KG1 (cell line): ENCODE measurements at places on chromosomes 3 and 15.

DNA sequence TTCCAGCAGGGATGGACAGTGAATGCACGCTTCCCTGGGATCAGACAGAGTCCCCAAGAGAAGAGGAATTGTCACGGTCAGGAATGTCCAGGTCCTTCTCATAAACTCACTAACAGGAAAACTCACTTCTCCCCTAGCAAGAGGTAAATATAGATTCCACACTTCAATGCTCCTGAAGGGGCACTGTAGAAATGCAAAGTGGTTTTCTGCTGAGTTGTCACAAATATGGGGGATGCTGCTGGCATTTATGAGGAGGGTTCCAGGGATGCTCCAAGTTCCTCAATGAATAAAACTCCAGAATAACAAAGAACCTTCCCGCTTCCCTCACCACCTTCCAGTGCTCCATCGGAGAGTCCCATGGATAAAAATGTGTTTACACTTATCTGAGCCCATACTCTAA lies 423.4 kb downstream of the MAGI1 start:
- DNase-seq: no peak

DNA sequence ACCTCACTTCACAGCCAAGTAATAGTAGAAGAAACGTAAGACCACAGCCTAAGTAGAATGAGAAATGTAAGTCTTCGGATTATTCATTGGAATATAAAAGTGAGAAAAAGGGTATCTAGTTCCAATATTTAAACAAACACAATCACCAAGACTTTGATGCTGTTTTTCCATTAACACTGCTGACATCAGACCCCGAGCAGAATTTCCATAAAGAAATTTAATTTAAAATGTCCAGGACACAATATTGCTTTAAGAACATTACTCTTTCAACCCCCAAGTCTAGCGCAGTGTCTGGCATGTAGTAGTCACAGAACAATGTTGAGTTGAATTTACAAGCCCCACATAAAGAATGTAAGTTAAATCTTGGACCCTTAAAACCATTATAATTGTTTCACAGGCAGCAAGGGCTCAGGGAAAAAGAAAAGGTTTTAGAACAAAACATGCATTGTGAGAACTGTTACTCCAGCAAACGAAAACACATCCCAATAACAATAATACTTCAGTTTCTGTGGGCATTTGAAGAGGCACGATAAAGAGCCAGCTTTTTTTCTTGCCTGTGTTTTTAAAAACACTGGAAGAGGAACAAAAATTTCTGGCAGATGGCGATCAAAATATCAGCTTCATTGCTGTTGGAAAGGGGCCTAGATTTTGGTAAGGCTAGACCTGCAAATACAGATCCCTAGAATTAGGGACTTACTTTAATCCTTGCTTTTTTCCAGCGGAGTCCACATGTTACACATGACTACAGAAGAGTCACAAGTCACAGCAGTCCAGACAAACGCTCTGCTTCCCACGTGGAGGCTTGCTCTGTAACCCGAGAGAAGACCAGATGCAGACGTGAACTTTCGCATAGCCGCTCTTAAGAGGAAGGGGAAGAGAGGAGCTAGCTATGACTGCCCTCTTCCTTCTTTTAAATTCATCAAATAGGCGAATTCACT lies 77.9 kb upstream of the IGSF10 start:
- DNase-seq: no peak

- DNase-seq: no peak
Observed at GRCh38 chr15:89088605-89089315, 504 bp downstream of the ABHD2 start.

DNA sequence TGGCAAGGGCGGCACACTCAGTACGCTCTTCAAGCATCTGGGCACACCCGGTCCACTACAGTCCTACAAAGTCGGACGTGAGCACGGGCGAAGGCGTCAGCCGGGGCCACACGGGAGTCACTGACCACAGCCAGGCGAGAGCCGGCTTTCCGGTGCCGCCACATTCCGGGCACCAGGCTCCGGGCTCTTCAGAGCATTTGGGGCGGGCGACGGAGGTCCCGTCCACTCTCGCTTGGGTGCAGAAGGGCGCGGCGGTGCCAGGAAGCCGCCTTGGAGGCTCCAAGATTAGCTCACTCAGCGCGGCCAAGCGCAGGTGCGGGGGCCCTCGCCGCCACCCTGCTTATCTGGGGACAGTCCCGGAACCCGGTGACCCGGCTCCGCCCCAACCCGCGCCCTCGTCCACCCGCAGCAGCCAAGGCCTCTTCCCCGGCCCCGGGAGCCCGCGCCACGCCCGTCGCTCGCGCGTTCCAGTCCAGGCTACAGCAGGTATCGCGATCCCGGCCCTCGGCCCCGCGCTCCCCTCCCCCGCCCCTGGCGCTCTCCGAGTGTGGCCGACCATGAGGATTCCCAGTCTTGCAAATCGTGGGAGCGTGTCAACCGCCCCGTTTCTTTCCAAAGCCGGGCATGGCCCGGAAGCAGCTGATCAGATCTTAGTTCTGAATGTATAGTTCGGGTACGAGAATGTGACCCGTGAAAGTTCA lies at the start of gene ADPRH:
Gene ADPRH, plus strand, starts transcription at position 127 of the 701 bp plus-strand sequence. CDS start 2,678 bp downstream, outside the sequence.
- no peak for DNase-seq
